Caco-2 (cell line): ENCODE measurements at places on chromosomes 16 and 17. TPM values are rescaled to one million over a fixed set of nuclear protein-coding genes. Genes with fewer than 3 reads are reported as not detected.

ZNF423 gene
- 0.07 and 0.20 TPM in 2 replicates for total RNA-seq

ZNF689 gene
- 11.4 and 11.7 TPM in 2 replicates for total RNA-seq

CLDN6 gene
- total RNA-seq = 9.0 and 12.9 TPM in 2 replicates

- H3K4me3 ChIP-seq = no peak overlapping the region
- no peak for DNase-seq
- no peak overlapping the region for H3K27ac ChIP-seq
- H3K36me3 ChIP-seq = no peaks in the 10 kb centered on the region; the same call in 1 of the 2 replicates
- H3K27me3 ChIP-seq = no peaks in the 10 kb centered on the region
- H3K4me1 ChIP-seq = no peaks in the 10 kb centered on the region
Observed at GRCh38 chr16:11340710-11341109, 4.5 kb upstream of the RMI2 start.

DNA sequence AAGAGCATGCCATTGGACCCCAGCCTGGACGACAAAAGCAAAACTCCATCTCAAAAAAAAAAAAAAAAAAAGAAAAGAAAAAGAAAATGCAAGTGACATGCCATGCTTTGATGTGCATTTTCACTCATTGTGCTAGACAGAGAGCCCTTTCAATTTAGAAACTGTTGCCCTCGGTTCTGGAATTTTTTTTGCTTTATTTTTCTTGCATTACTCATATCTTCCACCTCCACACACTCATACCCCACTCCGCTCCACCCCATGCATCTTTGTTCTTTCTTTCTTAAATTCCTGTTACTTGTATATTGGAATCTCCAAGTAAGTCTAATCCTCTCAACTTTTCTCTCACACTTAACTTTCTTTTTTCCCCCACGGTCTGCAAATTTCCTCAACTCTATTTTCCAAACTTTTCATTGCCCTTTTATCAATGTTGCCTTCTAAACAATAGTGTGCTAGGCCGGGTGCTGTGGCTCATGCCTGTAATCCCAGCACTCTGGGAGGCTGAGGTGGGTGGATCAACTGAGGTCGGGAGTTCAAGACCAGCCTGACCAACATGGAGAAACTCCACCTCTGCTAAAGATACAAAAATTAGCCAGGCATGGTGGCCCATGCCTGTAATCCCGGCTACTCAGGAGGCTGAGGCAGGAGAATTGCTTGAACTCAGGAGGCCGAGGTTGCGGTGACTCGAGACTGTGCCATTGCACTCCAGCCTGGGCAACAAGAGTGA is 16.8 kb upstream of the SUZ12 start:
- H3K4me3 ChIP-seq = no peak overlapping the region
- H3K27me3 ChIP-seq = no peaks in the 10 kb centered on the region
- H3K27ac ChIP-seq = no peak overlapping the region
- no peaks in the 10 kb centered on the region for H3K36me3 ChIP-seq
- peaks cover 12% of the 10 kb centered on the region; the same call in 1 of the 2 replicates for H3K4me1 ChIP-seq
- DNase-seq = no peak

GRCh38 chr16:51557670-51558069 is 406.6 kb upstream of the SALL1 start:
- H3K4me3 ChIP-seq = no peak overlapping the region
- no peaks in the 10 kb centered on the region for H3K27me3 ChIP-seq
- H3K4me1 ChIP-seq = no peaks in the 10 kb centered on the region
- H3K27ac ChIP-seq = no peak overlapping the region

DNA sequence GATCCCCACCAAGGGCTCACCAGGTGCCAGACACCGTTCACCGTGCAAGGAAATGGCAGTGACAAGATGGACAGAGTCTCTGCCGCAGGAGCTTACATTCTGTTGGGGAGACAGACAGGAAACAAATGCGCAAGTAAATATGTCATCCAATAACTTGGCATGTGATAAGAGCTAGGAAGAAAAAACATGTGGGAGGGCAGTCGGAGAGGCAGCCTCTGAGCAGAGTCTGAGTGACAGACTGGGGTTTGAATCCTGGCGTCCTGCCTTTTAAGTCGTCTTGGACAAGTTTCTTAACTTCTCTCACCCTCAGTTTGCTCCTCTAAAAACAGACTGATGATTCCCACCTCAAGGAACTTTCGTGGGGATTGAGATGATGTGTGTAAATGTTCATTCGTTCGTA is 7.2 kb downstream of the SGSM2 start:
- no peaks in the 10 kb centered on the region for H3K27me3 ChIP-seq
- H3K4me3 ChIP-seq = no peak overlapping the region
- H3K4me1 ChIP-seq = peaks cover 29% of the 10 kb centered on the region
- peaks cover 1% of the 10 kb centered on the region; the same call in 1 of the 2 replicates for H3K36me3 ChIP-seq

DNA sequence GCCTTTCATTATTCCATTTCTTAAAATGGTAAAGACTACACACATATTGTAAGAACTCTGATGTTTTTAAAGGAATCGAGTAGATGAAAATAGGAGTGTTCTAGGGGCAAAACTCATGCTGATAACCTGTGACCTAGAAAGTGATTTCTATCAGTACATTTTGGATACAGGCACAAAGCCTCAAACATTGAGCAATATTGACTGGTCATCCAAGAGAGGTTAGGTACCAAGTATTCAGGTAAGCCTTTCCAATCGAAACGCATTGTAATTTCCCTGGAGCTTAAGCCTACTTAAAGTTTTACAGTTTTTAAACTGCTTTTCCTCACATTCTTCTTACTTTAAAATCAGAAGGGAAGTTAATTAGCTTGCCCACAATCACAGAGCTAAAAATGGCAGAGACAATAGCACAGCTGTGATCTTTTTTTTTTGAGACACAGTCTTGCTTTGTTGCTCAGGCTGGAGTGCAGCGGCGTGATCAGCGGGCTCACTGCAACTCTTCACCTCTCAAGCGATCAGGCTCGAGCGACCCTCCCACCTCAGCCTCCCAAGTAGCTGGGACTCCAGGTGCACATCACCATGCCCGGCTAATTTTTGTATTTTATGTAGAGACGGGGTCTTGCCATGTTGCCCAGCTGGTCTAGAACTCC is 3.3 kb downstream of the GOT2 start:
- no peak for DNase-seq
- peaks cover 4% of the 10 kb centered on the region for H3K4me1 ChIP-seq
- no peak overlapping the region for H3K27ac ChIP-seq
